ENCODE measurements at places on chromosomes 2 and 18.

GRCh38 chr18:50658601-50659000, 98.7 kb downstream of the MAPK4 start:
- DNase-seq = no peak

DNA sequence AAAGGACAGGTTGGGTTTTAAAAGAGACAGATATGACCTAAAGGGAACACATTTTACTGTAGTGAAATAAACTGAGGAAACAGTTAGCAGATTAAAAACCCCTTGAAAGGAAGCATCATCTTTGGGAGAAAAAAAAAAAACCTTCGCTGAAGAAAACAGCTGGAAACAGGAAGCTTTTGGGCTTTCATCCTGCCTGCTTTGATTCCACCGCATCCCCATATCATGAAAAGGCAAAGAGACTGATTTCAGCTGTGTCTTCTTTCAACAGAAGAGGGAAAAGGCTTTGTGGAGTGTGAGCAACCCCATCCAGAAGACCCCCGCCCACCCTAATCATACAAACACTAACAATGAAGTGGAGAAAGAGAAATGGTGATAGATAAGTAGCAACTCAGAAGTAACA, 86.4 kb downstream of the TCF4 start:
- no peak for DNase-seq

- DNase-seq = no peak
Observed at GRCh38 chr2:160392201-160392600, 101.4 kb downstream of the RBMS1 start.

- DNase-seq = peak; percentile 56
Observed at GRCh38 chr2:48454504-48454903, 75.5 kb upstream of the STON1 start.

- DNase-seq = no peak
Observed at GRCh38 chr2:204947405-204947804, 402.1 kb downstream of the PARD3B start.

GRCh38 chr2:75465317-75465984, 95.3 kb downstream of the EVA1A start:
- DNase-seq = no peak

DNA sequence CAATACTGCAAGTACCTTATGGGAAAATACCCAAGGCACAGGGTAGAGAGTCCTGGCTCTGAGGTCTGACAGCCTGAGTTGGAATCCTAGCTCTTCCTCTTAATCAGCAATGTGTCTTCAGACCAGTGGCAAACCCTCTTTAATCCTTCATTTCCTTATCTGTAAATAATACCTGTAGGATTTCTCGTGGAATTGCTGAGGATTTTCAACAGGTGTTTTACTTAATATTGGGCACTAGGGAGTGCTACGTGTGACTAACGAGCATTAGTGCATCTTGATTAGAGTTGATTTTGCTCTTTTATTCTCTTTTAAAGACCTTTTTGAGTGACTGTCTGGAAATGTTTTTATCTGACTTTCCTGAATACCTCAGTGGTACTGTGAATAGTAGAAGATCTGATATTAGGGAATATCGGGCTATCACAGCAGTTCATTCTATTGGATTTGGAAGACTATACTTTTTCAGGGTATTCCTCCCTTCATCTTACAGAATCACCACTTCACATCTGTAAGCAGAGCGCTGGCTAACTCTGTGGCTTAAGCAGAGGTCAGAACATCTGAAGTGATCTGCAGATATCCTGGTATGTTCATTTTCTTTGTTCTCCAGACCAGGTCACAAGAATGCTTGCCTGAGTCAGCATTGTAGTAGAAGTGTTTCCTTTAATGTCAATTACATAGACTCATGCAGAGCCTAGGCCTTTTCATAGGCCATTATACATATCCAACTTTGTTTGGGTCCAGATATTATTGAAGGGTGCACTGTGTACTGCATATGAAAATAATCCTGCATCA, 49.1 kb downstream of the ARHGAP28 start:
- no peak for DNase-seq

- no peak for DNase-seq
Observed at GRCh38 chr2:102366406-102367112, 11.0 kb downstream of the IL18R1 start.

GRCh38 chr2:208099682-208100470, 24.4 kb downstream of the CRYGD start:
- DNase-seq = peak; percentile 10

DNA sequence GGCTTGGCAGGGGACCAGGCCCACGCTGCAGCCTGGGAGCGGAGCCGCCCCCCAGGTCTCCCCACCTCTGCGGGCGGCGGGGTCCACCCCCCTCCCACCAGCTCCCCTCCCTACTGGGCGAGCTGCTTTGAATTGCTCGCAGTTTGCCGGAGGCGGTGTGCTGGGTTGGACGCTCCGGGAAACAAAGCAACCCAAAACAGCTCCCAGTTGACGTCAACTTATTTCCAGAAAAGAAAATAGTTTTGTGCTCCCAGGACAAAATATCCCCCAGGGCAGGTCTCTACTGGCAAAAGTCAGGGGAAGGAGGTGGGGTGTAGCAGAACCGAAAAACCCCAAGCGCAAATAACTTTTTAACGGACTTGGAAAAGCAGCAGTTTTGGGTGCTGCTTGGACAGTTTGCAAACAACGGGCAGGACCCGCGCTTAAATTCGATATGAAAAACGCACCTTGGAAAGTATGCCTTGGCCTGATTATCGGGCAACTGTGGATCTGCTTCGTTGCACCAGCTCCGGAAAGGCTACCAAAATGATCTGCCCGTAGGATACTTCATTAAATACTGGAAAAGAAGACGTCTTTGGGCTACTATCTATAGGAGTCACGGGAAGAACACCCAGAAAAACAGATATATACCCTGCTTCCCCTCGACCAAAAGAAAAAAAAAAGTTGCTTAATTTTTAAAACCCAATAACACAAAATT, 2.8 kb upstream of the KCTD1 start:
- no peak for DNase-seq
